Chondrocyte (in vitro differentiated cells): ENCODE measurements at places on chromosomes 2 and 18. TPM values are rescaled to one million over a fixed set of nuclear protein-coding genes. Genes with fewer than 3 reads are reported as not detected.

Gene UGT1A4
- not detected in 3 replicates for total RNA-seq

Gene ETAA1
- 10.2 to 14.8 TPM (median 11.2 TPM) in 3 replicates for total RNA-seq

Gene USP14
- total RNA-seq, result 75.1 to 88.4 TPM (median 76.7 TPM) in 3 replicates

Gene COBLL1
- 37.9 to 43.7 TPM (median 40.2 TPM) in 3 replicates for total RNA-seq

Gene KLHL14
- not detected in 3 replicates for total RNA-seq

DNA sequence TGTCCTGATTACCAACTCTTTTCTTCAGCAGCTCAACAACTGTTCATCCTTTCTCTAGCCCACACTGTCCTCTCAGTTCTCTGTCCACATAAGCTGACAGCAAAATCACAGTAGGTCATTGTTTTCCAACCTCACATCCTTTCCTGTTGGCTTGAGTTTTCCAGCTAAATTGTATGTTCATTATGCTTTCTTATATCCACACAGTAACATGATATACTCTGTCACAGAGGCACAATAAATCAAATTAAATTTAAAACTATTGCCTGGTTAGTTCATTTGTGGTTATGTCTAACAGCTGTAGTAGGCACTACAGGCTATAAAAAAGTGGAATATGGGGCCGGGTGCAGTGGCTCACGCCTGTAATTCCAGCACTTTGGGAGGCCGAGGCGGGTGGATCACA lies 179.9 kb downstream of the ETAA1 start:
- H3K36me3 ChIP-seq, result no peaks in the 10 kb centered on the region
- H3K4me3 ChIP-seq, result no peak overlapping the region
- no peak for DNase-seq
- H3K27me3 ChIP-seq, result no peaks in the 10 kb centered on the region

GRCh38 chr2:97868986-97869721 lies 126.6 kb downstream of the TMEM131 start:
- H3K36me3 ChIP-seq, result no peaks in the 10 kb centered on the region
- H3K4me3 ChIP-seq, result no peak overlapping the region
- DNase-seq, result no peak
- H3K27ac ChIP-seq, result peak overlapping the region; percentile 96

GRCh38 chr2:227793148-227793712 lies 20.4 kb upstream of the CCL20 start:
- peaks cover 7% of the 10 kb centered on the region for H3K4me1 ChIP-seq
- H3K36me3 ChIP-seq, result no peaks in the 10 kb centered on the region
- no peak for DNase-seq
- no peak overlapping the region for H3K4me3 ChIP-seq

DNA sequence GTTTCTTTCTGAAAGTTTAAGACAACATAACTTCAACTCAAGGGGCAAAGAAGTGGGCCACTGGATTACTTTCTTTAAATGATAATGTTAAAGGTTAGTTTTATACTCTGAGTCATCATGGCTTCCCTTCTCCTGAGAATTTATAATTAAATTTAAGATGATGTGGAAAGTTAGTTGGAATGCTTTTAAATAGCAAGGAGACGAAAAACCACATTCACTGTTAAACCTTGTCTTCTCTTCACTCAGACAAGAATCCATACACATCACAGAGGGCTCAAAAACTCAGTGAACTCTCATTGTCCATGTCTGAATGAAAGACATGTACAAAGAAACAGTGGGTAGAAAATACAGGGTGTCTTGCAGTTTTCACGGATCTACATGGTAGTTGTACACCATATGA lies 65.6 kb downstream of the COL5A2 start:
- peak overlapping the region; percentile 85 for H3K27ac ChIP-seq
- no peak overlapping the region for H3K4me3 ChIP-seq
